ENCODE measurements at places on chromosomes 2 and 18.

DNA sequence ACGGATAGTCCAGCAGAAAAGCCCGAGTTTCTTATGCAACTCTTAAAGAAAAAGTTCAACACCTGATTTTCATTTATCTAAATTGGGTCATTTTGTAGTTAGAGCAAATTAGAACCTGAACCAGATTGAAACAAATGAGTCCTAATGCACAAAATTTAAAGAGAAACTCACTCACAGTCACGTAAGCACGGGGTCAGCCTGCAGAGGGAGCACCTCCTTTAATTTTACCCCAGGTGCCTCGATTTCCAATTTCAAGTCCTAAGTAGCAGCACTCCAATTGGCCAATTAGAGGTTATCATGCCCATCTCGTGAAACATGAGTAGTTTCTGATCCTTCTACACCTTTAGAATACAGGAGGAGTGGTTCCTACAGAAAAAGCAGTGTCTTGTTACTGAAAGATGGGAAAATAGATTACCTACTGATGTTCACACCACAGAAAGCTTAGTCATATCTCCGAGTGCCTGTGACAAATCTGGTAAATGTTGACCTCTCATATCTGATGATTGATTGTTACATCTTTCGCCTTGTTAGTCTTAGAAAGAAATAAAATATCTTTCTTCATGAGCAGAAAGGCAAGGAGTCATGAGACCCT is 1929.8 kb upstream of the LRRTM1 start:
- DNase-seq = no peak

GRCh38 chr2:58856100-58856499 is 615.0 kb upstream of the FANCL start:
- no peak for DNase-seq

DNA sequence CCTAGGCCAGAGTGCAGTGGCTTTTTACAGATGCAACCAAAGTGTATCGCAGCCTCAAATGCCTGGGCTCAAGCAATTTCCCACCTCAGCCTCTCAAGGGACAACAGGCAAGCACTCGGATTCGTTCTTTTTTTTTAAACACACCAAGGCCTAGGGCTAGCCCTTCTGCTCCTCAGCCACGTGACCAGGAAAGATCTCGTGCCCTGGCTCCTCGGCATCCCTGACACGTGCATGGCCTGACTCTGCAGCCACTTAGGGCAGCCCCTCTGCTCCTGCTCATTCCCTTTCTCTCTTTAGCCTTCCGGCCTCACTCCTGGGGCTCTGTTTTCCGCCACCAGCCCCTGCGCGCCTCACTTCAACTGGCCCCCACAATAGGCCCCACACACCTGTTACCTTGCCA is 18.4 kb downstream of the FAM178B start:
- no peak for DNase-seq

GRCh38 chr2:74039611-74040010 is 54.9 kb downstream of the TET3 start:
- DNase-seq = no peak

GRCh38 chr18:67183398-67183797 is 333.1 kb downstream of the DSEL start:
- DNase-seq = no peak

Data from stimulated activated CD4-positive, alpha-beta T cell treated with anti-CD3 and anti-CD28 coated beads, Interleukin-1b, Interleukin-23, amount 100 ng/mL, for 1 hour (primary cell).